Stimulated activated CD8-positive, alpha-beta memory T cell treated with anti-CD3 and anti-CD28 coated beads, Interleukin-7, amount 100 ng/mL, for 1 hour (primary cell): ENCODE measurements at places on chromosomes 16 and 17.
A peak's percentile ranks its signal among the peaks of the same experiment; 100 is the strongest.

DNA sequence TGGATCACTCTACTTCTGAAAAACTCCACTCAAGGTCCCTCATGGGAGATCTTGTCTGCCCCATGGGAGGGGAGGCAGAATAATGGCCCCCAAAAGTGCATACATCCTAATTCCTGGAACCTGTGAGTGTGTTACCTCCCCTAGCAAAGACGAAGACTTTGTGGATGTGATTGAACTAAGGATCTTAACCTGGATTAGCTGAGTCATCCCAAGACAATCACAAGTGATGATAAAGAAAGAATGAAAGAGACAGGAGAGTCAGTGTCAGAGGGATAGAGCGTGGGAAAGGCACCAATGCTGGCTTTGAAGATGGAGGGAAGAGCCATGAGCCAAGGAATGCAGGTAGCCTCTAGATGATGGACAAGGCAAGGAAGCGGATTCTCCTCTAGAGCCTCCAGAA, 374.7 kb upstream of the DYNLRB2 start:
- no peak for DNase-seq

DNA sequence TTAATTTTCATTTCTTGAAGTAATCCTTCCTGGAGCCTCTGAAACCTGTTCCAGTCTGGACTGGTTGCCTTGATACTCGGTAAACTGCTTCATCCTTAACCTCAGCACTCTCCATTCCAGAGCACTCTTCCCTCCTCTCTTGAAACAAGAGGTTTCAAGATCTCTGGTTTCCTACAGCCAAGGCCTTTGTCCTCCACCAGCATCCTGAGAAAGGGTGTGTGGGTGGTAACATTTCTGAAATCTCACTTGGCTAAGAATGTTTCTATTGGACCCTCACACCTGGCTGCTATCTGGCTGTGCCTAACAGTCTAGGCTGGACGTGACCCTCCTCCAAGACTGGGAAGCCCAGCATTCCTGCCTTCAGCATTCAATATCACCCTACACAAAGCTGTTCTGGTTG, 99.7 kb downstream of the CYTH1 start:
- DNase-seq, result no peak

- DNase-seq, result peak; percentile 51
Measured at GRCh38 chr17:1627982-1628855, at the start of gene SLC43A2. TSS of gene SLC43A2 (minus strand) at chr17:1628834. CDS start at chr17:1627874, 960 bp downstream.

DNA sequence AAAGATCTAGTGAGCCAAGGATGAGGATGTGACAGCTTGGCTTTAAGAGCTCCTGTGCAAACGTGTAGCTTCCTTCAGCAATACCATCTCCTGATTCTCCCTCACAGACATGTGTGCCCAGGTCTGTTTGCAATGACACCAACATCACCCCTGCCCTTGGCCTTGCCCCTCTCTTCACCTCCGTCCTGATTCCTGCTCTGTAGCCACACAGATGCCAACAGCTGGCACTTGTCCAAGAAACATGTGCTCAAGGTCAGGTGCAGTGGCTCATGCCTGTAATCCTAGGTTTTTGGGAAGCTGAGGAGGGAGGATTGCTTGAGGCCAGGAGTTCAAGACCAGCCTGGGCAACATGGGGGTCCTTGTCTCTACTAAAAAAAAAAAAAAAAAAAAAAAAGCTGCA, 103.8 kb upstream of the CRHR1 start:
- no peak for DNase-seq

DNA sequence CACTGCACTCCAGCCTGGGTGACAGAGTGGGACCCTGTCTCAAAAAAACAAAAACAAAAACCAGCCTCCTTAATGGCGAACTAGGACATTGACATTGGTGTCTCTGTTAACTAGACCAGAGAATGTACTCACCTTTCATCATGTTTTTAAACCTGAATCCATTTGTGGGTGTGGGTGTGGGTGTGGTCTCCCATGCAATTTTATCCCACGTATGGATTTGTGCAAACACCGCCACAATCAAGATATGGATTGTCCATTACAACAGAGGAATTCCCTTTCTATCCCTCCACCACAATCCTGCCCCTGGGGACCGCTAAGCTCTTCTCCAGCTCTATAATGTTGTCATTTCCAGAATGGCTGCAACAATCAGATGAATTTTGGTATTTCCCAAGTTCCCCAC, 49.9 kb downstream of the DNAH17 start:
- no peak for DNase-seq
